Dermis blood vessel endothelial cell (primary cell): ENCODE measurements at places on chromosomes 11 and 22. TPM values are rescaled to one million over a fixed set of nuclear protein-coding genes. Genes with fewer than 3 reads are reported as not detected.

Gene GGTLC3
- total RNA-seq: not detected in 2 replicates

Gene BRSK2
- total RNA-seq: 0.23 and 0.51 TPM in 2 replicates

Gene ZDHHC8
- 9.0 and 20.4 TPM in 2 replicates for total RNA-seq

Gene ZNF70
- total RNA-seq: 2.2 and 2.3 TPM in 2 replicates

Gene SOX10
- not detected in 2 replicates for total RNA-seq

Gene MS4A13
- total RNA-seq: not detected in 2 replicates

Gene ROBO4
- 521 and 692 TPM in 2 replicates for total RNA-seq

Gene RIMBP3C
- total RNA-seq: 0.09 and 0.17 TPM in 2 replicates

Gene NCR3LG1
- 0.85 and 2.7 TPM in 2 replicates for total RNA-seq

GRCh38 chr11:134669796-134670195 lies 257.8 kb upstream of the B3GAT1 start:
- DNase-seq: no peak

DNA sequence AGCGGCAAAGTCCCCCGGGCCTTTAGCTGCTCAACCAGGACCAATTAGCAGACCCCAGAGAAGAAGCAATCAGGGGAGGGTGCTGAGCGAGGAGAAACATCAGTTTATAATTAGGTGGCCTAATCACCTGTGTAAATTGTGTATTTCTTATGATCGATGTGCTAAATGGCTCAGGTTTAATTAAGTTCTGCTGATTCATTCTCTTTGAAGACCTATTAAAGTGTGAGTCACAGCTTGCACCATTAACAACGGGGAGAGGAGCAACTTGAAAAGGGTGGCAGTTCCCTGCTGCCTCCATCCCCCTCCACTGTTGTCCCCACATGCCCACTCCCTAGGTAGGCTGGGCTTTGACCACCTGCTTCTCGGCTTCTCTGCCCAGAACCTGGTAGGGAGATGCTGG lies 10.7 kb downstream of the ISX start:
- no peak for DNase-seq

GRCh38 chr22:20251981-20252380 lies 16.1 kb downstream of the RTN4R start:
- DNase-seq: no peak

- no peak for DNase-seq
These were observed 108.2 kb downstream of the WNT7B start for GRCh38 chr22:45868571-45869339.

DNA sequence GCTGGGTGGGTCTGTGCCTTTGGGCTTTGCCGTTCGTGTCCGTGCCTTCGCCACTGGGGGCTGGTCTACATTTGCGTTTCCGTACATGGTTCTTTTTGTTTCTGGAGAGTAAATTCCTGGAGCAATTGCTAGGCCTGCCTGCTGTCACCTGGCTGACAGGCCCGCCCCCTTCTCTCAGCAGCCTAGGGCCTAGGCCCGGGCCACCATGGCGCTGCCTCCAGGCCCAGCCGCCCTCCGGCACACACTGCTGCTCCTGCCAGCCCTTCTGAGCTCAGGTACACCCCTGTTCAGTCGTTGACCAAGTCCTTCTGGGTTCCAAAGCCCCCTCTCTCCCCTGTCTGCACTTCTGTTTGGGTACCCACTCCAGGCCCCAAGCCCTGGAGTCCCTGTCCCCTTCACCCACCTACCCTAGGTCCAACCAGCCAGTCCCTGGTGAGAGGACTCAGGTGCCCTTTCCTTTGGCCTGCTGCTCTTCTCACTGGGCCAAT lies 649 bp downstream of the TMEM25 start:
- DNase-seq: no peak

- DNase-seq: no peak
These were observed 40.9 kb upstream of the ETS1 start for GRCh38 chr11:128628325-128628673.

DNA sequence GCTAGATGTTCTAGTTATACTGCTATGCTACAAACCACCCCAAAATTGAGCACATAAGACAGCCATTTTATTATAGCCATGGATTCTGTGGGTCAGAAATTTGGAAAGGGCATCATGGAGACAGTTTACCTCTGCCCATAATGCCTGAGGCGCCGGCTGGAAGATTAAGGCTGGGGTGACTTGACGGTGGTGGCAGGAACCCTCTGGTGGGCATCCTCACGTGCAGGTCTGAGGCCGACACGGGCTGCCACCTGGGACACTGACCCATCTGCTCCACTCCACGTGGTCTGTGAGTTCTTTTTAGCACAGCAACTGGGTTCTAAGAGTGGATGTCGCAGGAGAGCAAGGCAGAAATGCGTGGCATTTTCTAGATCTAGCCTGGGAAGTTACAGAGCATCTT lies 40.0 kb upstream of the PRDM11 start:
- DNase-seq: no peak

GRCh38 chr22:46964773-46965550 lies 202.5 kb downstream of the TBC1D22A start:
- no peak for DNase-seq

DNA sequence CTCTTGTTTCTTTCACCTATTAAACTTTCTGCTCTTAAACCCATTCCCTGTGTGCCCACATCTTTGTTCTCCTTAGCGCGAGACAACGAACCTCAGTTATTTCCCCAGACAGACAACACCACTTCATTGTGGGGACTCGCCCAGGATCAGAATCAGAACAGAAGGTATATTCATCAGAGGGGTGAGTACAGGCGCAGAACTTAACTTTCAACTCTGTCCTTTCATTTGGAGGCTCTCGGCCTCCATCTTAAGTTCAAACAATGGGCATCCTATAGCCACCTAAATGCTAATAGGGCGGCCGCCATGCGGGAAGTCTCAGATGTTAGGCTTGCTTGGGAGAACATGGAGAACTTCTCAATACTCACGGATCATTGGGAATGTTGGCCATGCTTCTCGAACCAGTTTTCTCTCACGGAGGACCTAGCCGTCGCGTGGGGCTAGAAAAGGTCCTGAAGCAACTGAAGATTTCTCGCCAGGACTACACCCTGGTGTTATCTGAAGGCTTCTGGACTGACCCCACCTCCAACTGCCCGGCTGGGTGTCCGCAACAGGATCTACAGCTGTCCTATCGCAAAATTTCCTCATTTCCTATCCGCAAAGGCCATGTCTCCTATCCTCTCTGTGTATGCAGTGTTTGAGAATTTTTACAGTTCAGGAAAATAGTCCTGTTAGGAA lies 13.4 kb upstream of the HYLS1 start:
- DNase-seq: no peak

GRCh38 chr11:95093548-95093947 lies 3.9 kb downstream of the ENDOD1 start:
- DNase-seq: no peak

DNA sequence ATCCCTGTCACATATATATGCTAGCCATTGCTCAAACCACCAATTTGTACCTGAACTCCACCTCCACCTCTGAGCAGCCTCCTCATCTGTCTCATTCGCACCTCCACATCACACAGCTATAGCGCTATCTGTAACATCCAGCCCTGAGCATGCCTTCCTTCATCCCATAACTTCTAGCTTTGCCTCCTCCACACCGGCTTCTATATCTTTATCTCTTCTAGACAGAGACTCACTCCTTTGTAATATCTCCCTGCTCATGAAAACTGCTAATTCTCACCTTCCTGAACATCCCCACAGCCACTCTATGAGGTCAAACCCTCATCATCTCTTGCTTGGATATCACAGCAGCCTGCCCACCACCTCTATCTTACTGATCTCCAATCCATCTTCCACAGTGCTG lies 5.9 kb downstream of the SIAE start:
- no peak for DNase-seq

- DNase-seq: no peak
These were observed 55.3 kb downstream of the EHF start for GRCh38 chr11:34676227-34676626.

GRCh38 chr22:20032407-20032991 lies 11.6 kb downstream of the TANGO2 start:
- no peak for DNase-seq

- DNase-seq: no peak
These were observed 14.1 kb upstream of the NUP50 start for GRCh38 chr22:45149671-45150070.

- DNase-seq: no peak
These were observed 313.9 kb downstream of the TMEM135 start for GRCh38 chr11:87351676-87352075.

DNA sequence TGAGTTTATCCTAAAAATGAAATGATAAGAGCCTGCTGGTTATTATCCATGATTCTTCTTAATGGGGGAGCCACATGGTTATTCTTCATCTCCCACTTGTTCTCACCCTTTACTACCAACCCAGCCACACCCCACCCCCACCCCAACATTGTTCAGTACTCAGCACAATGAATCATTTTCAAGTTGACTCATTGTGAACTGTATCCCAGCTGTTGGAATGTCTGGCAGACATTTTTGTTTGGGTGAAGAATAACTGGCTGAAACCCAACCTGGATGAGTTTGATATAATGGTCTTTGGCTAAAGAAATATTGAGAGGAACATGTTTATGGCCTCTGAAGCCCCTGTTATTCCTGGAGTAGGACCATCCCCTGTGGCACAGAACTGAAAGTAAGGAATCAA lies 136.2 kb downstream of the ELP4 start:
- peak; percentile 74 for DNase-seq

GRCh38 chr11:46888636-46889035 lies 29.7 kb downstream of the LRP4 start:
- DNase-seq: no peak

GRCh38 chr22:31652911-31653684 lies 8.9 kb downstream of the PISD start:
- DNase-seq: no peak

GRCh38 chr11:112961751-112962578 lies 745 bp downstream of the NCAM1 start:
- DNase-seq: peak; percentile 8

GRCh38 chr11:76838678-76839068 lies 22.0 kb upstream of the ACER3 start:
- peak; percentile 76 for DNase-seq

DNA sequence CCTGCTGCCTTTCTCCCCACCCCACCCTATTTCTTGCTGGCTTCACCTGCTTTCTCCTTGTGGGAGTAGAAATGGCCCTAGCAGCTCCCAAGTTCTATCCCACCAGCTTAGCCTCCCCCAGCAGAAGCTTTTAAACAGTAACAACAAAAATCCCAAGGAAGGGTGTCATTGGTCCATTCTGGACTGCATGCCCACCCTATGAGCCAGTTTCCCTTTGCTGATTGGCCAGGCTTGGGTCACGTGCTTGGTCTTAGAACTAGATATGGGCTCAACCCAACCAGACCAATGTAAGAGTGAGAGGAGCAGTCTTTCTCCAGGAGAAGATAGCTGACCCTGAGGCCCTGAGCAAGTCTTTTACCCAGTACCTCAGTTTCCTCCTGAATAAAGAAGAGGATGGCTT lies 2.3 kb downstream of the MTFP1 start:
- DNase-seq: no peak

- no peak for DNase-seq
These were observed 1151.2 kb downstream of the BRD1 start for GRCh38 chr22:48676266-48677167.

GRCh38 chr22:20641919-20642579 lies 131.9 kb upstream of the SERPIND1 start:
- DNase-seq: no peak

GRCh38 chr11:31059529-31059928 lies 310.0 kb downstream of the DCDC1 start:
- no peak for DNase-seq

- no peak for DNase-seq
These were observed 33.2 kb upstream of the CECR2 start for GRCh38 chr22:17336061-17336460.

DNA sequence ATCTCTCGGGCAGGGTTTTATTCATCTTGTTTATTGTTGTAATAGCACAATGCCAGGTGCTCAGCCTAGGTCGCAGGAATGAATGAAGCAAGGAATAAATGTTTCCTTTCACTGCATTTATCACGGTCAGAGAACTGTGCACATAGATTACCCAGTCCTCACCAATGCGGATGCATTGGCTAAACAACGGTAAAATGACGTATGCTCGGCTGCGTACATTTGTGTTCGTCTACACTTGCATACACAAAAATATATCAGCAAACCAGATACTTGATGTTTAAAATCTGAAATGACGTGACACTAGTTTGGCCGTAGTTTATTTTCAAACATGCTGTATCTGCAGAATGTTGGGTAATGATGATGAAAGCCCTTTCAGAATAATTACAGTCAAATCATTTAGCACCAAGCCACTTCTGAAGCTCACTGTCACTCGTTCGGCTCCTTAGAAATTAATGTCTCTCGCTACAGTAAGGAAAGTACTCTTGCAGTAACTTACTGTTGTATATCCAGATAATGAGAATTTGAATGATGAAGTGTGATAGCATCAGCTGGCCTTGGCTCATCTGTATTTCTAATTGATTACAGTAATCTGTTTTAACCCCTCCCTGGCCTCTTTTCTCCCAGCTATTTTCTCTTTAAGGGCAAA lies 268.9 kb downstream of the LRRC4C start:
- no peak for DNase-seq

DNA sequence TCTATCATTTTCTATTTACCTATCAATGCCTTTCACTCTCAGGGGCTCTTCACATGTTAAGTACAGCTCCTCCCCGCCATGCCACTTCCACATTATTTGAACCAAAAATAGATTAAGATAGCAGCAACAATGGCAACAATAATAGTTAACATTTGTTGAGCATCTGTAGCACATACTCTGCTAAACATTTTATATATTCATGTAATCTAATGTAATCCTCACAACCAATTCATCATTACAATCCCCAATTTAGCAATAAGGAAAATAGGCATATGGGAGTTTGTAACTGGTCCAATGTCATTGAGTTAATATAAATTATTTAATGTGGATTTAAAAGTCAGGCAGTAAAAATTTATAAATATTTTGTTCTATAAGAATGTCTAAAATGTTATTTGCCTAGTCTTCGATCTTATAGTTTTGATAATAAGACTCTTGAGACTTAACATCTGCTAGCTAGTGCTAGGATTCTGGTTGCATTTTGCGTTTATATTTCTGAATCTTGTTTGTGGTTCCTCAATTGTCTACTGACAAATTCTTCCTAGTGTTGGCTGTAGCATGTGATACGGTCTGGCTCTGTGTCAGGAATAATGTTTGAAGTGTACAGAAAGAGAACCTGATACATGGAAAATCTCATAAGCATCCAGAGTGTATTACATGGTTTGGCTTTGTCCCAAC lies 621.5 kb upstream of the LUZP2 start:
- DNase-seq: no peak

GRCh38 chr11:35179466-35180135 lies 40.6 kb downstream of the CD44 start:
- no peak for DNase-seq

- no peak for DNase-seq
These were observed 4.9 kb downstream of the OR52K2 start for GRCh38 chr11:4454021-4454420.

DNA sequence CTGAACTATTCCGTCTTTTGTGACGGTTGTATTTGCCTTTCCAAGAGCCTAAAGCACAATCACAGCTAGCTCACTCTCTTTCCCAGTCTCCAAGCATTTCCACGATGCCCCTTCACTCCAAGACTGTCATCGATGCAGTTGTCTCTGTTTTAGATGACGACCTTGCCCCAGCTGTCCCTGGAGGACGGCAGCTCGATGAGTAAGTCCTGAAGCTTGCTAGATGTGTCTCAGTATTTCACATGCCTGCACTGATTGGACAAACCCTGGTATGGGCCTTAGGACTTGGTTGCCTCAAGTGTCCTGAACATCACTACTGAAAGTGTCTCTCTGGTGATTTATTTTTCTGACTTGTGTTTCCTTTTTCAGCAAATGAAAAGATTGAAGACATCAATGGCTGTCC lies 129.9 kb downstream of the NAV2 start:
- DNase-seq: no peak

- no peak for DNase-seq
These were observed 13.1 kb downstream of the OR52A5 start for GRCh38 chr11:5124891-5125620.

GRCh38 chr11:62647609-62648005 lies 1.2 kb upstream of the GANAB start:
- DNase-seq: no peak
